ENCODE measurements at places on chromosomes 1 and 21.

DNA sequence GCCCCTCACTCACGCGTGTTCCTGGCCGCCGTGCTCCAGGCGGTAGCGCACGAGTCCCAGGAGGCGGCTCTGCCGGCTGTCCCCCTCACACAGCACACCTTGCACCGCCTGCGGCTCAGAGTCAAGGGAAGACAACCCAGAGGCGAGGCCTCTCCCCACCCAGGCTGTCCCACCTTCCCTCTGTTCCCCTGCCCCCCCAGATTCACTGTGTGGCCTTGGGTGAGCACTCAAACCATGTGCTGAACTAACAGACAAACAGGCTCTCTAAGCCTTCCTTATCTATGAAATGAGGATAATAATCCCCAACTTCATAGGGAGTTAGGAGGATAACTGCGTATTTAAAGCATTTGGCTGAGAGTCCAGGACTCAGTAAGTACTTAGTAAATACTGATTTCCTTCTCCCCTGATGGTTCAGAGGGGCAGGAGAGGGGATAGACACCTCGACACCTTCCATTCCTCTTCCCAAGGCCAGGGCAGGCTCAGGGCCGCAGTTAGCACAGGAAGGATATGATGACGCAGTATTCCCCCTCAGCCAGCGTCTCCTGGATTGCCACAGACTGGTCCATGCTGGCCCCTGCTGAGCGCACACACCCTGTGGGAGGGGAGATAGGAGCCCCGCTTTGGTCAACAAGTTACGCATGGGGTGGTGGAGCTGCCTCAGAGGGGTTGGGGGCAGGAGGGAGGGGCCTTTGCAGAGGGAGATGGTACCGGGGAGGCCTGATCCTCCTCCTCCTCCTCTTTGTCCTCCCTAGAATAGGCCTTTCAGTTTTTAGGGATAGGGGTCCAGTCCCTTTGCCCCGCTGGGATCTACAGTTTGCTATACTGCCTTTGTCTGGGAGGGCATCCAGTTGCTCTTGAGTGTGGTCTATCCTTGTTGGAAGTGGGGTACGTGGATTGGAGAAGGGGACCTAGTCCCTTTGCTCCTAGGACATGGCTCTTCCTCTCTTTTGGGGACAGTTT lies 830 bp downstream of the INPP5B start:
- DNase-seq: peak; percentile 56

GRCh38 chr1:164609089-164609488 lies 50.1 kb downstream of the PBX1 start:
- no peak for DNase-seq

- no peak for DNase-seq
Observed at GRCh38 chr1:209627027-209627731, 25.0 kb downstream of the LAMB3 start.

- DNase-seq: no peak
Observed at GRCh38 chr1:9307303-9307702, 14.6 kb downstream of the SPSB1 start.

DNA sequence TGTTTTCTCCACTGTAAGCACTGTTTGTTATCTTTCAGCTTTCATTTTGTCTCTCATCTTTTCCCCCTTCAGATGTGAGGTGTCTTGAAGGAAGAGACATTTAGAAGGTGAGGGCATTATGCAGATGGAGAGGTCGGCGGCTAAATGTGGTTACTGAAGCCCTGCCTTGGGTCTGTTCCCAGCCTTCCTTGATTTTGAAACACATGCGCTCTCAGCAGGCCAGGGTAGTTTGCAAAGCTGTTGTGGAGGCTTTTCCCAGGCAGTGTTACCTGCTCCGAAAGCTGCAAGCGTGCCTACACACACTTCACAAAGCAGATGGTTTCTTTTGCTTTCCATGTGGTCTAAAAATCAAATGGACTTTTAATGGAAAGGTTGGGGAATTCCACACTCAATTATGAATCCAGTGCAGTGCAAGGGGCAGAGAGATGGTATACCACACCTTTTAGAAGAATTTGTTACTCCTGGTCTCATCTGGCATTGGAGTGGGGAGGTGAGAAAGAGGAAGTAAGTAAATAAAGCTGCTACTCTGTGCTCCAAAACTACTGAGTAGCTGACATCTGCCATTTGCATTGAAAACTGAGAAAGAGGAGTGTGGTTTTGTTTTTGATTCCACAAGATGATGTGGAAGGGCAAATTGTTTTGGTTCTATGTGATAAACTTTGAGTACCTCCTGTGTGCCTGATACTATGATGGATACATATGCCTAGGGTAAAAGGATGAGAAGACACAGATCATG lies 91.9 kb downstream of the NFIA start:
- no peak for DNase-seq
